Stomach (tissue), 19 donors: ENCODE measurements at places on chromosomes 16 and 17. TPM values are rescaled to one million over a fixed set of nuclear protein-coding genes. Genes with fewer than 3 reads are reported as not detected.

GRCh38 chr17:34571428-34572130 is 7.8 kb upstream of the TMEM132E start:
- no peaks in the 10 kb centered on the region for H3K4me1 ChIP-seq
- H3K27me3 ChIP-seq, result peaks cover 95% of the 10 kb centered on the region
- H3K36me3 ChIP-seq, result no peaks in the 10 kb centered on the region
- no peak overlapping the region for H3K4me3 ChIP-seq
- DNase-seq, result no peak
- no peak overlapping the region for H3K27ac ChIP-seq

GRCh38 chr17:34763728-34764665 is 184.6 kb downstream of the TMEM132E start:
- H3K4me3 ChIP-seq, result no peak overlapping the region
- H3K36me3 ChIP-seq, result no peaks in the 10 kb centered on the region
- H3K27me3 ChIP-seq, result no peaks in the 10 kb centered on the region
- no peaks in the 10 kb centered on the region for H3K4me1 ChIP-seq
- peak; percentile 20 for DNase-seq
- no peak overlapping the region for H3K27ac ChIP-seq

DNA sequence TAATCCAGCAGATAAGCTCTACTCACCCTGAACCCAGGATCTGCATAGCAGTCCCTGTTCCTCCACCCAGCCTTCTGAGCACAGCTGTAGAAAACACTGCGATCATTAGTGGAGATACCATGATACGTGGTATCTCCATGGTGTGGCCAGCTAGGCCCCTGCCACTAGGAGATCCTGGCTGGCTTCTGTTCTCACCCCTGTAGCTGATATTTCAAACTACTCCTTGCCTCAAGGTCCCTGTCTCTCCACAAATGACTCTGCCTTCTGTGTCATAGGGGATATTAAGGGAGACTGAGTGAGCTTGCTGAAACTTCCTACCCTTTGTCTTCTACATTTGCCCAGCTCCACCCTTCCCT is 44.3 kb downstream of the ERN1 start:
- H3K27me3 ChIP-seq, result no peaks in the 10 kb centered on the region
- no peak overlapping the region for H3K4me3 ChIP-seq
- DNase-seq, result no peak
- peak overlapping the region; percentile 82 for H3K27ac ChIP-seq

DNA sequence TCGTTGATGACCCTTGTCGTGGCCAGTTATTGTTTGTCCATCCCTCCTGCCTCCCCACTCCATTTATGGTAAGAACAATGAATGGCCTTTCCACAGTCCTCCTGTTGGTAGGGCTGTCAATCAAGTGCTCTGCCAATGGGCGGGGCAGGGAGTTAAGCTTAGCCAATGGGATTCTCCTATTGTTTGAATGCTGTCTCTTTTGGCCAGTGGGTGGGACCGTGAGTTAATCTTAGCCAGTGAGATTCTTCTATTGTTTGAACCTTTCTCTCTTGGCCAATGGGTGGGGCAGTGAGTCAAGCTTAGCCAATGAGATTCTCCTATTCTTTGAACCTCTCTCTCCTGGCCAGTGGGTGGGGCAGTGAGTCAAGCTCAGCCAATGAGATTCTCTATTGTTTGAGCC is 85.4 kb downstream of the IRX3 start:
- H3K4me1 ChIP-seq, result no peaks in the 10 kb centered on the region
- H3K4me3 ChIP-seq, result no peak overlapping the region
- DNase-seq, result no peak
- no peak overlapping the region for H3K27ac ChIP-seq
- peaks cover 31% of the 10 kb centered on the region for H3K27me3 ChIP-seq
- no peaks in the 10 kb centered on the region for H3K36me3 ChIP-seq

DNA sequence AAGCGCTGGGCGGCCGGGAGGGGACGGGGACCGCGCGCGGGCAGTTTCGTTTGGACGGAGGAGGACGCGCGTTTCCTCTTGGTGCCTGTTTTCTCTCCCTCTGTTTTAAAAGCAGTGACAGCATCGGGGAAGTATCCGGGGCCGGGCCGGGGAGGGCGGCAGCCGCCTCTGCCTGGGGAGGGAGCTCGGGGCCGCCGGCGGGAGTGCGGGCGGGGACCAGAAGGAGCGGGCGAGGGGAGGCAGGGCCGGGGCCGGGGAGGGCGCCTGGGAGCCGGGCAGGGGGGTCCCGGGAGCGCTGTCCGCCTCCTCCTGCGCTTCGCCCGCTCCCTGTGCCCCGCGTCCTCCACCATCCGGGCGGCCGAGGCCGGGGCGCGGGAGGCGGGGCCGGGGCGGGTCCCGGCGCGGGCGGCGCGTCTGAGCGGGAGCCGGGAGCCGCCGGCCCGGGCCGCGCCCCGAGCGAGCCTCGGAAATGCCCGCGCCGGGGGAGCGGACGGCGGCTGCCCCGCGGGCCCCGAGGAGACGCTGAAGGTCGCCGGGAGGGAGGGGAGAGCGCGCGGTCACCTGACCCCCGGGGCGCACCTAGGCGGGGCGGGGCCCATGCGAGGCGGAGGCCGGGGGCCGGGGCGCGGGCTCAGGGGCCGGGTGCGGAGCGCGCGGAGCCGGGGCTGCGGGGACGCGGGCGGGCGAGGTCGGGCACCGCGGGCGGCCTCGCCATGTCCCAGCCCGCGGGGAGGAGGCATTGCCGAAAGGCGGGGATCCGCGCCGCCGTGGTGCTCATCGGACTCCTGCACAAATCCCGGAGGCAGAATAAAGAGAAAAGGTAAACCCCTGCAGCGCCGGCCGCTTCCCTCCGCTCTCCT is 57.3 kb downstream of the RAP1GAP2 start:
- H3K4me1 ChIP-seq, result peaks cover 36% of the 10 kb centered on the region
- peak overlapping the region; percentile 94 for H3K27ac ChIP-seq
- DNase-seq, result peak; percentile 68

- H3K4me3 ChIP-seq, result no peak overlapping the region
- H3K27ac ChIP-seq, result peak overlapping the region; percentile 13
- peaks cover 6% of the 10 kb centered on the region for H3K36me3 ChIP-seq
- H3K27me3 ChIP-seq, result peaks cover 3% of the 10 kb centered on the region
- H3K4me1 ChIP-seq, result peaks cover 34% of the 10 kb centered on the region
- DNase-seq, result no peak
Measured at GRCh38 chr16:86476956-86477534, 33.3 kb upstream of the FOXF1 start.

- peaks cover 100% of the 10 kb centered on the region for H3K36me3 ChIP-seq
- H3K4me1 ChIP-seq, result no peaks in the 10 kb centered on the region
- H3K27me3 ChIP-seq, result no peaks in the 10 kb centered on the region
- H3K27ac ChIP-seq, result no peak overlapping the region
- no peak for DNase-seq
Measured at GRCh38 chr17:2697611-2698162, 13.9 kb downstream of the CLUH start.

DNA sequence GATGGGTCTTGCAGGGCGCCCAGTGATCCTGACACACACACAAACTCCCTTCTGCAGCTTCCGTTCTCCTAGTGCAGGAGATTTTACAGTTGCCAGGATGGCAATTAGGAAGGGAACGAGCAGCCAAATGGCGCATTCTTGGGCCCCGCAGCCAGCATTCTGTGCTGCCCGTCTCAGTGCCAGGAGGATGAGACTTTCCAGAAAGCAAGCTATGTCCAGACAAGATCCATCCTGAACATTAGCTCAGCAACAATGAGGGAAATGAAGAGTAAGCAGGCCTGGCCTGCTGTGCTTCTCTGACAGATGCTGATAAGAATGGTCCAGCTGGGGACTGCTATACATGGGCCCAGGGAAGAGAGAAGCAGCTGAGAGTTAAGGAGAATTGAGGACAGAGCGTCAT is 16.5 kb downstream of the SPPL2C start:
- no peaks in the 10 kb centered on the region for H3K36me3 ChIP-seq
- H3K27ac ChIP-seq, result no peak overlapping the region
- H3K27me3 ChIP-seq, result peaks cover 15% of the 10 kb centered on the region

GRCh38 chr17:28385037-28385400 is 13.5 kb downstream of the SARM1 start:
- peaks cover 16% of the 10 kb centered on the region for H3K36me3 ChIP-seq
- peak; percentile 58 for DNase-seq
- H3K27me3 ChIP-seq, result peaks cover 6% of the 10 kb centered on the region
- peak overlapping the region; percentile 67 for H3K4me3 ChIP-seq

- H3K36me3 ChIP-seq, result no peaks in the 10 kb centered on the region
- peaks cover 11% of the 10 kb centered on the region for H3K4me1 ChIP-seq
- peaks cover 7% of the 10 kb centered on the region for H3K27me3 ChIP-seq
- H3K27ac ChIP-seq, result no peak overlapping the region
- no peak for DNase-seq
Measured at GRCh38 chr17:76371656-76372628, 12.5 kb upstream of the SPHK1 start.

DNA sequence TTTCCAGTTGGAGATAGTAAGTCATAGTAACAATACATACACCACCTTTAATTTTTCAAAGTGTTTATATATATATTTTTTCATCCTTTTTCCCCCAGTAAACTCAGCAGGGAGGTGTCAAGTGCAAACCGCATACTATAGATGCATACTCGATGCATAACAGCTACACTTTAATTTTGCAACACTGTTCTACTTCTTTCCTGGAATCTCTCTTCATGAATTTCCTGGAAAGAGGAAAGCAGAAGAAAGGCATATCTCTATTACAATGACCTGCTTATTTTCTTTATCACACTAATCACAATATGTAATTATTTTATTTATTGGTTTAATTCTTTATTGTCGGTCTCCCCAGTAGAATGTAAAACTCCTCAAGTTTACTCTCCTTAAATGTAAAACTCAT is 140.0 kb downstream of the SNX11 start:
- no peaks in the 10 kb centered on the region for H3K36me3 ChIP-seq
- DNase-seq, result no peak
- no peaks in the 10 kb centered on the region for H3K27me3 ChIP-seq
- peaks cover 14% of the 10 kb centered on the region for H3K4me1 ChIP-seq
- H3K4me3 ChIP-seq, result no peak overlapping the region

GRCh38 chr16:67451704-67452435 is 20.9 kb downstream of the HSD11B2 start:
- peaks cover 63% of the 10 kb centered on the region for H3K4me1 ChIP-seq
- DNase-seq, result peak; percentile 66
- H3K36me3 ChIP-seq, result peaks cover 66% of the 10 kb centered on the region
- H3K27ac ChIP-seq, result peak overlapping the region; percentile 89
- no peaks in the 10 kb centered on the region for H3K27me3 ChIP-seq

- H3K4me1 ChIP-seq, result no peaks in the 10 kb centered on the region
- H3K4me3 ChIP-seq, result no peak overlapping the region
- H3K36me3 ChIP-seq, result no peaks in the 10 kb centered on the region
- H3K27me3 ChIP-seq, result no peaks in the 10 kb centered on the region
- no peak for DNase-seq
- H3K27ac ChIP-seq, result no peak overlapping the region
Measured at GRCh38 chr17:15287538-15288267, 22.6 kb upstream of the PMP22 start.

GRCh38 chr17:16286947-16287562 is 66.2 kb downstream of the CENPV start:
- no peaks in the 10 kb centered on the region for H3K36me3 ChIP-seq
- DNase-seq, result peak; percentile 21
- H3K27ac ChIP-seq, result peak overlapping the region; percentile 92
- no peaks in the 10 kb centered on the region for H3K27me3 ChIP-seq
- H3K4me1 ChIP-seq, result peaks cover 54% of the 10 kb centered on the region

GRCh38 chr17:46832331-46832821 is 13.9 kb upstream of the WNT3 start:
- H3K4me1 ChIP-seq, result no peaks in the 10 kb centered on the region
- peak; percentile 25 for DNase-seq
- no peak overlapping the region for H3K27ac ChIP-seq
- H3K27me3 ChIP-seq, result peaks cover 56% of the 10 kb centered on the region

- no peak for DNase-seq
- H3K36me3 ChIP-seq, result peaks cover 23% of the 10 kb centered on the region
- no peaks in the 10 kb centered on the region for H3K27me3 ChIP-seq
- H3K4me3 ChIP-seq, result no peak overlapping the region
- no peaks in the 10 kb centered on the region for H3K4me1 ChIP-seq
- H3K27ac ChIP-seq, result no peak overlapping the region
Measured at GRCh38 chr17:72812823-72813222, 279.7 kb downstream of the SLC39A11 start.

DNA sequence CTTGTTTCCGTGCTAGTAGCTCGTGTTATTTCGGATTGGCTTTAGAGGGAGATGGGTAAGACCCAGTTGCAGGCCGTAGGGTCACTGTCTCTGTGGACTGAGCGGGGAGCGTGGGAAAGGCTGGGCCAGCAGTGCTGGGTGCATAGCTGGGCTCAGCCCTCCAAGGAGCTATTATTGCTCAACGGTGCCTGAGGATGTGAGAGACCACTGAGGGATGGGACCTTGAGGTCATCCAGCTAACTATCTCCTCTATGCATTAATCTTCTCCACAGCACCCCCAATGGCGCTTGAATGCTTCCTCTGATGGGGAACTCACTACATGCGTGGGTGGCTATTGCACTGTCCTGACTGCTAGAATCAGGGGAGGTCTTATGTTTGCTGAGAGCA is 126.1 kb upstream of the FOXF1 start:
- no peak for DNase-seq
- H3K4me1 ChIP-seq, result no peaks in the 10 kb centered on the region
- H3K36me3 ChIP-seq, result no peaks in the 10 kb centered on the region
- H3K27me3 ChIP-seq, result no peaks in the 10 kb centered on the region
- H3K4me3 ChIP-seq, result no peak overlapping the region

- no peak overlapping the region for H3K27ac ChIP-seq
- H3K36me3 ChIP-seq, result no peaks in the 10 kb centered on the region
- no peak overlapping the region for H3K4me3 ChIP-seq
- DNase-seq, result no peak
Measured at GRCh38 chr16:60137891-60138290, 1403.8 kb upstream of the GOT2 start.

- H3K27me3 ChIP-seq, result no peaks in the 10 kb centered on the region
- H3K4me3 ChIP-seq, result no peak overlapping the region
- H3K36me3 ChIP-seq, result peaks cover 96% of the 10 kb centered on the region
- H3K4me1 ChIP-seq, result no peaks in the 10 kb centered on the region
Measured at GRCh38 chr17:56939869-56940484, 20.9 kb downstream of the COIL start.

The C1QL1 gene
- 12.3 TPM for total RNA-seq

The ACE gene
- 6.8 TPM for total RNA-seq

The HYDIN gene
- 6.1 TPM for total RNA-seq

The TBC1D3L gene
- 20.1 TPM for total RNA-seq

The ASGR1 gene
- not detected for total RNA-seq

The TNS4 gene
- total RNA-seq, result 0.18 TPM

The CCL4 gene
- not detected for total RNA-seq

The CYLD gene
- total RNA-seq, result 82.1 TPM

The PLLP gene
- 104 TPM for total RNA-seq

The PABPN1L gene
- not detected for total RNA-seq
